ENCODE measurements at places on chromosomes 13 and 19.

GRCh38 chr13:46866150-46866549, 30.7 kb downstream of the HTR2A start:
- no peak for DNase-seq

DNA sequence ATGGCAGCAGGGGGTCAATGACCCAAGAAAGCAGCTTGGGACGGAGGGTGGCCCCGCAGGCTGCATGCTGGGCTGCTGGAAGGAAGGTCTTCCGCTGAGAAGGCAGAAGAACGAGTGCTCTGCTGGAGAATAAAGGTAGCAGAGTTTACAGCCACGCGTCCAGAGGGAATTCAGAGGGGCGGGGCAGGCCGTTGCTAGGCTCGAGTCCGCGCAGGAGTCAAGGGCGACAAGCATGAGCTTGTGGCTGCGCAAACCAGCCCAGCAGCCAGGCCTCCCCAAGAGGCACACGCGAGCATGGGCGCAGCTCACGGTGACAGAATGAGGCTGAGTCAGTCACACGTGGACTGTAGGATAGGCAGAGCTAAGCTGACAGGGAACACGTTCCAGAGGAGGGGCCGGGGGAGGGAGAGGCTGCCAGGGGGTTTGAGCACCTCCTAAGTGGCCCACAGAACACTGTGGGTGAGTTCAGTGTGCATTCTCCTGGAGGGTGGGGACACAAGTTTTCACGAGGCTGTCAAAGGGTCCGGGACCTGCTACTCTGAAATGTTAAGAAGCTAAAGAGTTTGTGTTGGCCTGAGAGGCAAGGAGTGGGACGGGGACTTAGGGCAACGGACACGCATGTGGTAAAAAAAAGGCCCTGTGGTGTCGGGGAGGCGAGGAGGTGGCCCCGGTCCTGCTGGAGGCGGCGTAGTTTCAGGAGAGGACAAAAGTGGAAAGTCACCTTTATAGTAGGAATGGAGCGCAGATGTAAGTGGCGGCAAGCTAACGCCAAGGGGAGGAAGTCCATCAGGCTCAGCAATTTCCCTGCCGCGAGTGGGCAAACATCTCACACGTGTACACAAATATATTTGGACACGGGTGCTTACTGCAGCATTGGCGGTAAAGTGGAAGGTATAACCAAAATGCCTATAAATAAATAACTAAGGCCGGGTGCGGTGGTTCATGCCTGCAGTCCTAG, 17.7 kb downstream of the RFX2 start:
- no peak for DNase-seq

GRCh38 chr19:54281007-54281728, at the start of gene LILRB2:
Gene LILRB2, minus strand, starts transcription at chr19:54281110. Its CDS starts 614 bp downstream, at chr19:54280496.
- DNase-seq, result no peak

- DNase-seq, result no peak
Observed at GRCh38 chr13:99450416-99450815, 50.9 kb upstream of the TM9SF2 start.

GRCh38 chr19:5697890-5698634, 8.0 kb downstream of the RPL36 start:
- no peak for DNase-seq
